ENCODE measurements at places on chromosomes 12 and 14.

DNA sequence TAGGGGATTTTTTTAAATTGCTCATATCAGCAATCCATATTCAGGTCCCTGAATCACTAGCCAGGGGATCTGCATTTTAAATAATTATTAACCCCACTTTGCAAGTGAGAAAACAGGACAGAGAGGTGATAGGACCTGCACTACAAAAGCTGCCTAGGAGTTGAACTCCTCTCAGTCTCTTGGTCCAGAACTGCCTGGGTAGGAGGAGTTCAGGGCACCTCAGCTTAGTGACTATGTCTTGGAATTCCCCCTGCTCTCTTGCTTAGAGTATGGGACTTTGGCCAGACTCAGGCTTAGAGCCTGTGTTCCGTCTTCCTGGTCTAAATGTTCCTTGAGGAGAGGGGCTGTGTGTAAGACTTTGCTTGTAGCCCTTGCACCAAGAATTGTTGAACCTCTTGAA, 68.2 kb upstream of the WSCD2 start:
- no peak for DNase-seq

- DNase-seq = no peak
These were observed 480.9 kb upstream of the TMEM132C start for GRCh38 chr12:127785986-127786590.

- no peak for DNase-seq
These were observed 183.9 kb upstream of the CNOT2 start for GRCh38 chr12:70059373-70059772.

DNA sequence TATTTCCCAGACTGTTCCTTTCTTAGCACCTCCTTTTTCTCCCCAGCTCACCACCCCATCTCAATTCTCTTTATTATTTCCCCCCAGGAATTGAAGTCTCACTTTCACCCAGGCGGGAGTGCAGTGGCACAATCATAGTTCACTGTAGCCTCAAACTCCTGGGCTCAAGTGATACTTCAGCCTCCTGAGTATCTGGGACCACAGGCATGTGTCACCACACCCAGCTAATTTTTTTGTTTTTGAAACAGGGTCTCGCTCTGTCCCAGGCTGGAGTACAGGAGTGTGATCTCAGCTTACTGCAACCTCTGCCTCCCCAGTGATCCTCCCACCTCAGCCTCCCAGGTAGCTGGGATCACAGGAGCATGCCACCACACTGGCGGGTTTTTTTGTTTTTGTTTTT, 11.0 kb downstream of the RACGAP1 start:
- DNase-seq = no peak

DNA sequence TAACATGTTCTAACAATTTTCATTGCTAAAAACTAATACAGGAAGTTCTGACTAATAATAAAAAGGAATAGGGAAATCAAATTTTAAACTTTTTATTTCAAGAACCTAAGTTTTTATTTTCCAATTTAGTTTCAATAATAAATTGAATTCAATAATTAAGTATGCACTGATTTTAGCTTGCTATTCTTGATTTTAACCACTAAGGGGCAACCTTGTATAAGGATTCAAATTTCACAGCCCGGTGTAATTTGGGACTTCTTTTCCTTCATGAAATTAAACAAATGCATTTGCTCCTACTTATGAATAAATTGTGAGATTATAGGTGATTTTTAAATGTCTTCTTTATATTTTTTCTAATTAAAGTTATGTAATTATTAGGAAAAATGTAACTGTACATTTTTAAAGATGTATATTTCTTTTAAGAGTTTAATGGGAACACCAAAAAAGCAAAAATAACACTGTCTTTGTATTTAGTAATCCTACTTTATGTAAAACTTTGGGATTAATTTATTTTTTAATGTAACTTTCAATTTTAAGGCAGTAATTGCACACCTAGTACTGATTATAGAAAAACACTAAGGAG, 241.4 kb upstream of the PDZRN4 start:
- no peak for DNase-seq

DNA sequence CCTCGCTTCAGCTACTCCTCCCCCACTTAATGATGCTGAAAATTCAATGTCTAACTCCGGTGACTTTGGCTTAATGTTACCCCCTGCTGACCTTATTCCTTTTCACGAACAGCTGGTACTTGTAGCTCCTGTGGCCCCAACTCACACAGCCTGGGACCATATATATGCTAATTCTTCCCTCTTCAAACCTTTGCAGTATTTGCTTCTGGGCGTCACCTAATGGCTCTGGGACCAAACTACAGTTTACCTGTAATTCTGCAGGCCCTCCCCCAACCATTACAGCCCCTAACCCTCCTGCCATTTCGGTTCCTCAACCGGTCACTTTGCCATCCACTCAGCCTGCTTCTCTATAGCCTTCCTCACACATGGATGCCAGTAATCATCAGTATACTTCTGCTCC, 29.6 kb upstream of the C12orf75 start:
- DNase-seq = no peak

Data from activated CD8-positive, alpha-beta memory T cell treated with anti-CD3 and anti-CD28 coated beads for 48 hours (primary cell).